Kidney capillary endothelial cell (primary cell): ENCODE measurements at places on chromosomes 7 and 10.
A peak's percentile ranks its signal among the peaks of the same experiment; 100 is the strongest.

GRCh38 chr7:13879994-13880686 lies 109.3 kb downstream of the ETV1 start:
- DNase-seq: no peak

GRCh38 chr7:134827889-134828288 lies 48.5 kb downstream of the CALD1 start:
- no peak for DNase-seq

DNA sequence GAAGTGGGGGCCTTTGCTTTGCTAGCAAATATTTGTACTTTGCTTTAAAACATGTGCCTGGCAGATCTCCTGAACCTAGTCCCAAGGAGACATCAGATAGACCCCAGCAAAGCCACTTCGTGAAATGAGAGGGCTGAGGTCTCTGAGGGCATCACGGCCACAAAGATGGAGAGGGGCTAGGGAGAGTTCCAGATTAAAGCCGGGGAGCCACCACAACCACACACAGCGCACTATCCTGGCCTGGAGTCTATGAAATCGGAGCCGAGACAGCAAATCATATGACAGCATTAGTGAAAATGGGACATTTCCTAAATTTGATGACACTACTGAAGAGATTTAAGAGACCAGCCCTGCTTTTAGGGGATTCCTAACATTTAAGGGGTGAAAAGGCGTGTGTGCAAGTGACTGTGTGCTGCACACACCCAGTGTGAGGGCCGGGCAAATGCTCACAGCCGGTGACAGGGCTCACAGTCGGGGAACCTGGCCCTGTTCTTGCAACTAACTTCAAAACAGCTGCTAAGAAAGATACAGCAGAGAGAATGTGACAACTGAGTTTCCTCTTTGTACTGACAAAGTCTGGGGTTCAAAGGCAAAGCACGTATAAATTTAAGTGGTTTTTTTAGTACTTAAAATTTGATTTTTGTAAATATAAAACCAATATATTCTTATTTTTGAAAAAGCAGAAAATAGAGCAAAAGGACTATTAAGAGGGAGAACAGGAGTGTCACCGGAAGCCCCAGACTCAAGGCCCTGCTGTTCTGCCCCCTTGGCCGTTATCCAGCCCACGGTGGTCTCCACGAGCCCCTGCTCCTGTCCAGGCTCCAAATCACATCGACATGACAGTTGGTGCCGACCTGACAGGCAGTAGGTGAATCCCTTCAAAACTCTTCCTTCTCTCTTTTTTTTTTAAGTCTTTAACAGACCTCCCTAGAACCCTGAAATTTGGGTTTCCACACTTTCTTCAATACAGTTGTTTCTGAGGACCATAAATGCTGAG lies 49.5 kb downstream of the VIPR2 start:
- DNase-seq: no peak

DNA sequence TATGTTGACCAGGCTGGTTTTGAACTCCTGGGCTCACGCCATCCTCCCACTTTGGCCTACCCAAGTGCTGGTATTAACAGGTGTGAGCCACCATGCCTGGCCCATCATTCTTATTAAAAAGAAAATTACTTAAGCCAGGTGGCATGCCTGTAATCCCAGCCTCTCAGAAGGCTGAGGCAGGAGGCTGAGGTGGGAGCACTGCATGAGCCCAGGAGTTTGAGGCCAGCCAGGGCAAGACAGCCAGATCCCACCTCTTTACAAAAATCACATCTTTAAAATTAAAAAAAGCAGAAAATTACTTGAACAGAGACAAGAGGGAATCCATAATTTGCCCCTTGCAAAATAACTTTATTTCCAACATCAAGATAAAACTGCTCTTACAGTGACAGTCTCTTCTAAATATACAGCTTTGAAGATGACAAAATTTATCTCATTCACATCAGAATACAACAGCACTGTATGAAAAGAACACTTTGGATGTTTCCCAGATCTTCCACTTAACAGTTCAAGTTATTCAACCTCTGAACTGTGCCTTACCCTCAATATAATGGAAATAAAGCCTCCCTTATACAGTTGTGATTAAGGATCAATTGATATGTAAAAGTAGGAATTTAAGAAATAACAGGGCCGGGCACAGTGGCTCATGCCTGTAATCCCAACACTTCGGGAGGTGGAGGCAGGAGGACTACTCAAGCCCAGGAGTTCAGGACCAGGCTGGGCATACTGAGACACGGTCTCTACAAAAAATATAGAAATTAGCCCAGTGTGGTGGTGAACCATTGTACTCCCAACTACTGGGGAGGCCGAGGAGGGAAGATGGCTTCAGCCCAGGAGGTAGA lies 10.3 kb downstream of the WAPL start:
- no peak for DNase-seq

- DNase-seq: no peak
Observed at GRCh38 chr10:3935141-3935540, 150.1 kb upstream of the KLF6 start.

GRCh38 chr10:123034332-123034731 lies 25.5 kb downstream of the ACADSB start:
- DNase-seq: no peak

DNA sequence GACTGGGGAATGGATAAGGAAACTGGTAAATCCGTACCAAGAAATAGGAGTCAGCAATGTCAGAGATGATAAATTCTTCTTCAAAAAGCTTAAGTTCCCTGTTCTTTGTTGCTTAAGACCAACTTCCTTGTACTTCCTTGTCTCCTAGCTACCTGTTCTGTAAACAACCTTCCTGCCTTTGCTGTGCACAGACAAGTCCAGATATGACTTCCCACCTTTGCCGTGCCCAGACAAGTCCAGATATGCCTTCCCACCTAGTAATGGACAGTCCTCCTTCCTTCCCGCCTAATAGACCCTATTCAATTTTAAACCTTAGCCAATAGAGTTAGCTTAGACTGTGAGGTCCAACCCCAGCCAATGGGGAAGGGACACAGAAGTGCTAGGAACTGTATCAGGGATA lies 2.5 kb upstream of the ZNF33A start:
- no peak for DNase-seq

DNA sequence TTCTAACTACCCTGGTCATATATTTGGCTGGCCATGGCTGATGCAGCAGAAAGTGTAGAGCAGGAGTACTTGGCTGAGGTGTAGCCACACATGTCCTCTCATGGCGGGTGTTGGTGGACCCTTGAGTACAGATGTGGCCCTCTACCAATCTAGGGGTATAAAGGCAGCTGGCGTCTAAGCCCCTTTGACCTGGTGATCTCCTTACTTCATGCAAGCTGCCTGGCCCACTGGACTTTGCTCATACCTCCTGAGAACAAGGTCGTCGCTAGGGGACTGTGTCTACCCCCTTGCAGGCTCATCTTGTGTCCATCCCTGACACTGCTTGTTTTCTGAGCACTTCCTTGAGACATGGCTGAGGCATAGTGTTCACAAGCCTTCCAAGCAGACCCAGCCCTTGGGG lies 287.8 kb downstream of the RPS24 start:
- no peak for DNase-seq

- no peak for DNase-seq
Observed at GRCh38 chr10:95651346-95652060, 5.0 kb downstream of the ALDH18A1 start.

DNA sequence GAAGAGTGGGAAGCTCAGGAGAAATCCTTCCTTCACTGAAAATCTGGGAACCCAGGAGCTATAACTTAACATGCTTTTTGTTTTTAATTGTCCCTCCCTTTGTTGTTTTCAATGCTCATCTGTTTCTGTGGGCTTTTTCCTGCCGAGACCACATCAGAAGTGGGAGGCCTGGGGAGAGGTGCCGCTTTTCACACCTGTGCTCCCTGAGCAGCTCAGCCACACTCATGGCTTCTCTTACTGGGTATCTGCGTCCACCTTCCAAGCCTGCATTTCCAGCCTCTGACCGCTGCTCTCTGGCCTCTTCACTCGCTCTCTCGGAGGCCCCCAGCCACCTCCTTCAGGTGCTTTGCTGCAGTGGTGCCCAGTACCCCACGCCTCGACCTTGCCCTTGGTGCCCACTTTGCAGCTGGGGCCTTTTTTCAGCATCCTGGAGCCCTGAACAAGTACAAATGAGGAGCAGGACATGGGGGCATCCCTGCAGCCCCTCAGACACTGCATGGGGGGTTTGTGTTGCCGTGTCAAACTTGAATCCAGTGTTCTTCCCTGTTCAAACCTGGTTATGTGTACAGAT lies 9.9 kb downstream of the C7orf57 start:
- DNase-seq: no peak

DNA sequence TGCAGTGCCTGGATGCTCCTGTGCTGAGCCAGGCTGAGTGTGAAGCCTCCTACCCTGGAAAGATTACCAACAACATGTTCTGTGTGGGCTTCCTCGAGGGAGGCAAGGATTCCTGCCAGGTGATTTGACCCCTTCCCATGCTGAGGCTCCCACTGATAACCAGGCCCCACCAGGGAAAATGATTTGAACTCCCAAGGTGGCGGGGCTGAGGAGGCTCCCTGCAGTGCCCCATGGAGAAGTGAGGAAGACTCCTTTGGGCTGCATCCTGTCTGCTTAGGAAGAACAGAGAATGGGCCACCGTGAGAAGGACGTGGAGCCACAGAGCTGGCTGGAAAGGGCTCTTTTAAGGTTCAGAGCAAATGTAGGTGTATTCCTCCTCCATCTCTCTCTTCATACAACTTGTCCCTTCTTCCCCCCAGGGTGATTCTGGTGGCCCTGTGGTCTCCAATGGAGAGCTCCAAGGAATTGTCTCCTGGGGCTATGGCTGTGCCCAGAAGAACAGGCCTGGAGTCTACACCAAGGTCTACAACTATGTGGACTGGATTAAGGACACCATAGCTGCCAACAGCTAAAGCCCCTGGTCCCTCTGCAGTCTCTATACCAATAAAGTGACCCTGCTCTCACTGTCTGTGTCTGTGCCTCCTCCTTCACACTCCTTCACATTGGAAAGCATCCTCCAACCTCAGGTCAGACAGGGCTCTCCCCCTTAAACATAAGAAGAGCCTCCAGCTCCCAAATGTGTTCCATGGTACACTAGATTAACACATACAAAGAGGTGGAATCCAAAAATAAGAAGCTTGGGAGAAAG lies 3.4 kb downstream of the PRSS2 start:
- DNase-seq: no peak

- DNase-seq: peak; percentile 7
Observed at GRCh38 chr7:77698042-77698625, 1.9 kb downstream of the RSBN1L start.

DNA sequence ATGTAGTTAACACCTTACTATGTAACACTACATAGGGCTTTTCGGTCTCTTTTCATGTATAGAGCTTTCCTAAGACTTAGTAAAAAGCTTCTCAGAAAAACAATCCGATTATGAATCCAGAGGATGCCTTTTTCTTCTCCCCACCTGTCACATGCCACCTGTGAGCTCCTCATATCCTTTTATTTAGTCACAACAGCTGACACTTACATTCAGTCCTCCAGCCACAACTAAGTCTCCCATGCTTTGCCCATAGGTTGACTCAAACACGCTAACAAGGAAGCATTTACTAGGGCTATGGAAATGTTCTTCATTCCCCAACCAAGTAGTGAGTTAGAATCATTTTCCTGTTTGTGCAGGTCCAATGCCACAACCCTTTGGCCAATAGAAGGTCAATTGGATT lies 7.9 kb downstream of the ENO4 start:
- DNase-seq: no peak

DNA sequence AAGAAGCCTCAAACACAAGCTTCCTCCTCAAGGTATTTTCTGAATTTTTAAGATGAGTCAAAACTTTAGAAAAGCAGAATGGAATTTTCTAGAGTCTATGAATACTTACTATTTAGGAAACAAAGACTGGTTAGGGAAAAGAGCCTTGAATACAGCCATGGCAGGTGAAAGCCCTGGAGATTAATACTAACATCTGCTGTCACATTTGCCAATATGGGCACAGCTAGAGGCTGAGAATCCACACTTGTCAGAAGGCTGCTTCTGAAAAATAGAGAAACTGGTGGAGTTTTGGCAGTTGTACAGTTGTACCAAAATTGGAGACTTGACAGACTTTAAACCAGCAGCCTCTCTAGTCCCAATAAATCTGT lies 24.3 kb upstream of the CNNM1 start:
- no peak for DNase-seq

GRCh38 chr7:22802426-22802825 lies 20.2 kb downstream of the TOMM7 start:
- DNase-seq: no peak

- no peak for DNase-seq
Observed at GRCh38 chr10:121648059-121648458, 49.8 kb upstream of the FGFR2 start.

DNA sequence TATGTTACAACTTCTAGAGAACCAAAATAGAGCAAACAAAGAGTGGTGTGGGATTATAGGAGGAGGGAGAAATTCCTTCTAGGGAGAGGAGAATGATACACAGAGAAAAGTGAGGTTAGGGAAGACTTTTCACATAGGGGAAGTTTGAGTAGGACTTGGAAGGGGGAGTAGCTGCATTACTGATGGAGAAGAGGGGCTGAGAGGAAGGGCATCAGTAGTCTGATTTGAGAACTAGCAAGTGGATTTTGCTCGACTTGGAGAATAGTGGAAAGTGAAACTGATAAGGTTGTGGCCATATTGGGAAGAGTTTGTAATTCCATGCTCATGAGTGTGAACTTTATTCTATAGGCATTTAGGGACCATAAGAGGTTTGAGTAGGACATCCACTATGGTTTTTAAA lies 6.1 kb downstream of the NRF1 start:
- no peak for DNase-seq

DNA sequence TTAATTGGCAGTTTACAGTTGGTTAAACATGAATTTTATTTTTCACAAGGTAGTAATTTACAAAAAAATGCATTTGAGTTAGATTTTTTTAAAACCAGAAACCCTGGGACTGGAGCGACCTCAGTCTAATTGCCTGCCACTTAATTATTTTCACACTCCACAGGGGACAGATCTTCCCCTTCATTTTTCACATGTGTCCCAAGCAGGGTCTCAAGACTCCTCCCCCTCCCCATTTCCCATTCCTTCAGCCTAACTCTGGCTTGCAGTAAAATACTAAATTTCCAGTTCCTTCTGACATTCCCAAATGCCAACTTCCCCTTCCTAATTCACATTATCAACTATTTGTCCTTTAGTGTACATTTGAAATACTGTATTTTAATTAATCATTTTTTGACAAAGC lies 948 bp downstream of the ZNF138 start:
- DNase-seq: peak; percentile 0

- DNase-seq: no peak
Observed at GRCh38 chr10:78814407-78814806, 254.4 kb upstream of the ZMIZ1 start.

- no peak for DNase-seq
Observed at GRCh38 chr7:111744501-111745155, 182.3 kb upstream of the IMMP2L start.

DNA sequence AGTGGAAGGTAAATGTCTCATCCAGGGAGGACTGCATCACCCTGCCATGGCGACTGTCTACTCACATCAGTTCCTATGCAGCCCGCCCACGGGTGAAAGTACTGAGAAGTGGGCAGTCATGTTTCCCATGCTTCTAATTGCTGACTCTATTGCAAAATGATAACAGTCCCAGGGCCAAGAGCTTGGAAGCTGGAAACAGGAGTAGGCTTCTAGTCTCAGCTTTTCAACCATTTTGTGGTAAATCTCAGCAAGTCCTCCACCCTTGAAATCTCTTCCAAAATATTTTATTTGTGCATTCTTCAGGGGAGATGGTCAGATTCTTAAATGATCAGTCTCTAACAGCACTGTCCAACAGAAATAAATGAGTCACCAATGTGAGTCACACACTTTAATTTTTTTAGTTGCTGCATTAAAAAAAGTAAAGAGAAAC lies 48.1 kb upstream of the TARP start:
- DNase-seq: no peak

GRCh38 chr10:110460111-110460809 lies 37.4 kb upstream of the DUSP5 start:
- peak; percentile 62 for DNase-seq

- no peak for DNase-seq
Observed at GRCh38 chr7:5500056-5500776, 76.6 kb upstream of the TNRC18 start.
